ENCODE measurements at places on chromosomes 16 and 17.

DNA sequence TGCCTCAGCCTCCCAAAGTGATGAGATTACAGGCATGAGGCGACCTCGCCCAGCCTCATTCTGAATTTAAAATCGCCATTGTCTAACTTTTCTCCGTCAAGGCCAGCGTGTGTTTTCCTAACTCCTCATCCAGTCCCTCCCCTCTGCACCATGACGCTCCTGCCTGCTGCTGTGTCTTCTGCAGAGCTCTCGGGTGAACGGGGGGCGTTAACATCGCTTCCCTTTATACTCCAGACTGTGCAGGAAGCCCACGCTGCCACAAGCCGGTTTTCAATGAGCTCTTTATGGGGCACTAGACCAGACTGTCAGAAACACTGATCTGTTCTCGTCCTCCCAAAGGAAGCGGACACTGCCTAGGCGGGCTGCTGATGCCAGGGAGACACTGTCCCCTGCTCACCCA is 13.2 kb downstream of the AANAT start:
- DNase-seq: no peak

- peak; percentile 48 for DNase-seq
Measured at GRCh38 chr16:87661561-87661960, 59.3 kb downstream of the JPH3 start.

DNA sequence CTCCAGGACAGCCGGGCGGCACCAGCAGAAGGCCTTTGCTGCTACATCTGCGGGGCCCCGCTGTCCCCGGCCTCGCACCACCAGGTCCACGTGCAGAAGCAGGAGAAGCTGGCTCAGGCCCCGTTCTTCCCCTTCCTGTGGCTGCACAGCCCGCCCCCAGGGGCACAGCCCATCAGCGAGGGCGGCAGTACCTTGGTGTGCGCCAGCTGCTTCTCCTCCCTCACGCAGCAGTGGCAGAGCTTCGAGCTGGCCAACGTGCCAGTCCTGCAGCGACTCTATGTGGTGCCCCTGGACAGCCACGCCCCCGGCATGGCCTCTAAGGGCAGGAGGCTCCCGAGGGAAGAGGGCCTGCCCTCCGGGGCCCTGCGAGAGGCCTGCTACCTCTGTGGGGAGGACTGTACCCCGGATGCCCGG is 58.3 kb upstream of the CIBAR2 start:
- no peak for DNase-seq

GRCh38 chr16:30526137-30526822 is at the start of gene ZNF768:
TSS of gene ZNF768 (minus strand) at chr16:30526566. CDS start at chr16:30526413, 153 bp downstream.
- DNase-seq: no peak

DNA sequence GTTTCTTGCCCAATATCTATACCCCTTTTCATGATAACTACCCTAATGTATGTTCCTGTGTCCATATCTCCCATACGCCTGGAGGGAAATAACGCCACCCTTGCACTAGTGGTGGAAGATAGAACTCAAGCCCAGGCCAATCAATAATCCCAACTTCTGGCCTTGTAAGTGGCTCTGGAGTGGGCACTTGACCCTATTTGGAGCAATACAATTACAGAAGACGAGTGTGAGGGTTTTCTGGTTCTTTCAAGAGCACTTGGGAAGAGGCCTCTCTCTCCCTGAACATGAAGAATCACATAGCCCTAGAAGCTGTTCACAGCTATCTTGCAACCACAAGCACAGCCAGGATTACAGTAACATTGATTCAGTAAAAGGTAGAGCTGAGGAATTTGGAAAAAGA is 217.9 kb downstream of the RAB11FIP4 start:
- DNase-seq: no peak

GRCh38 chr16:69110406-69110805 is 5.0 kb downstream of the HAS3 start:
- no peak for DNase-seq

DNA sequence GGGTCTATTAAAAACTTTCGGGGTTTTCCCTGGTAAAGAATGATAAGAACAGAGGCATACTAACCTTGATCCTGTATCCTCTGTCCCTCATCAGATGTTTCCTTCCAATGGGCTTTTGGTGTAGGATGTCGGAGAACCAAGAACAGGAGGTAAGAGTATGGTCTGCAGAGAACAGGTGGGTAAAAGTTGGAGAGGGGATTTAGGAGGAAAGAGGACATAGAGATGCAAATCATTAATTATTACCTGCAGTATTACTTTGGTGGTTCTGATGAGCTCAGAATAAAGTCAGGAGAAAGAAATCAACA is 4.3 kb downstream of the SNX11 start:
- no peak for DNase-seq

GRCh38 chr16:15052747-15053476 is 3.0 kb downstream of the NTAN1 start:
- DNase-seq: no peak

GRCh38 chr17:64007838-64008282 is 9.7 kb downstream of the PRR29 start:
- no peak for DNase-seq

- DNase-seq: no peak
Measured at GRCh38 chr16:86347090-86347489, 163.2 kb upstream of the FOXF1 start.

- no peak for DNase-seq
Measured at GRCh38 chr17:77107506-77108433, 33.0 kb upstream of the SEC14L1 start.

- no peak for DNase-seq
Measured at GRCh38 chr17:28466521-28467048, 6.9 kb upstream of the SLC13A2 start.

GRCh38 chr16:2501946-2502895 is 11.5 kb upstream of the ATP6V0C start:
- no peak for DNase-seq

DNA sequence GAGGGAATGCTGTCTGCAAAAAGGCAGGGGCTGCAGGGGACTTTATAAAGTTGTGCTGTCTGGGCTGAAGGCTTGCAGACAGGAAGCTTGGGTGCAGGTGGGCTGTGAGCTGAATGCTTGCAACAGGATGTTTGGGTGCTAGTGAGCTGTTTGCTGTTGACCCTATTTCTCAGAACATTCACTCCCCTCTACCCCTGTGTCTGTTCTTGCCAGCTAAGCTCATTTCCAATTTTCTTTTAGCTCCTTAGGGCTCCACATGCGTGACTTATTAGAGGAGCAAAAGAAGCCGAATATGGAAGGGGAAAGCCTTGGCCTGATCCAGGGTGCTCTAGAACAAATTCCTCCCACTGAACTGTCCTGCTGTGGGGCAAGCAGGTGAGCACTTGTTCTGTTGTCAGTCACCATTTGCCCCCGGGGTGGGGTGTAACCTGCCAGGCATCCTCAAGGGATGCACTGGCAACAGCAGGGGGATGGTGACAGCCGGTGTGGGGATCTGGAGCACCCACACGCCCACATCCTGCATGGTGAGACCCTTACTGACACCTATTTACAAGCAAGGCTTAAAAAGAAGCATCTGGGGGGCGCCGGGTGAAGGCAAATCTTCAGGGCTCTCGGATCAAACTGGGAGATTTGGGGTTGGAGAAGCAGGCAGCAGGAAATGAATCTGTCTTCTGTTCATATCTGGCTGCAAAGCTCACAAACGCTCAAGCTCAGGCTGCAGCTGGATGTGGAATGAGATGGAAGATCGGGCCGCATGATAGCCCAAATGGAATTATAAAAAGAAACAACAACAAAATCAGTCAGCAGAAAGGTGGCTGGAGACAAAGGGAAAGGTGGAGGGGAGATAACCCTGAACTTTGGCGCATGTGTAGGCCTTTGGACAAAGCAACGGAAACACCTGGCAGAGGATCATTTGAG is 21.1 kb upstream of the NUP93 start:
- DNase-seq: no peak

DNA sequence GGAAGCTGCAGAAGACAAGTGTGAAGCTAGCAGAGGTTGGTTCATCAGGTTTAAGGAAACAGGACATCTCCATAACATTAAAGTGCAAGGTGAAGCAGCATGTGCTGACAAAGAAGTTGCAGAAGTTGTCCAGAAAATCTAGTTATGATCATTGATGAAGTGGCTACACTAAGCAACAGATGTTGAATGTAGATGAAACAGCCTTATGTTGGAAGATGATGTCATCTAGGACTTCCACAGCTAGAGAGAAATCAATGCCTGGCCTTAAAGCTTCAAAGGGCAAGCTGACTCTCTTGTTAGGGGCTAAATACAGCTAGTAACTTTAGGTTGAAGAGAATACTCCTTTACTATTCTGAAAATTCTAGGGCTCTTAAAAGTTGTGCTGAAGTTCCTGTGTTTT is 340.2 kb upstream of the SOX9 start:
- DNase-seq: no peak

GRCh38 chr17:17523001-17523730 is 27.0 kb upstream of the RASD1 start:
- DNase-seq: no peak

DNA sequence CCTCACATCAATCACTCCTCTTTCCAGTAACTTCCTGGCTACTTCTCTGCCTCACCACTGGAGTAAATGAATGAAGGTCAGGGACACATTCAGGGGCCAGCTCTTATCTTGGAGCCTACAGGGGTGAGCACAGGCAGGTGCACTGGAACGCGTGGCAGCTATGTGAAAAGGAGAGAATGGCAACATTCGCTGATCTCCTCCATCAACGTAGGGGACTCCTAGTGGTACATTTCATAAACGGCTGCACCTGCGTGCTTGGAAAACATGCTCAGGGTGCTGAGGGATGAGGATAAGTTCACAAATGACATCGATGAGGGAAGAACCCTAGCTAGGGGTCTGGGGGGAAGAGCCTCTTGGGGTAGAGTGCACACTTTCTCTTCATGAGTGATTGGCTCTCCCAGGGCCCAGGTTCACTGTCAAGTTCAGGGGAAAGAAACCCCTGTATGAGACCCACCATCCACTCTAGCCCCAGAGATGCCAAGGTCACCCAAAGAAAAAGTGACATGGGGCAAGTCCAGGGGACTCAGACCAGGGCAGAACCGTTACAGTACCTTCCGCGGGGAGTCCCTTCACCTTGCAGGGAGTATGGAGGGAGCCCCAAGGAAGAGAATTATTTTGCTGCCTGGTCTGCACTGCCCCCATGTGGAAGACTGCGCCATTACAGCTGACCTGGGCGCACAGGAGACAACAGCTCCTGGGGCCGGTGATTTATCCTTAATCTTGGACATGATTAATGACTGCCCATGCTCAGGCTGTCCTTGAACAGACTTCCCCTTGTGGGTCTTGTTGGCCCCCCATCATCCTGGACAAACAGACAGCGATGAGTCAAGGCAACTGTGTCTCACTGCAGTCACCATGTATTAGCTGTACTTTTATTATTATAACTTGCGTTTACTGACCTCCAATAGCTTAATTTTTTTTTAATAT is 30.1 kb downstream of the VAC14 start:
- no peak for DNase-seq

DNA sequence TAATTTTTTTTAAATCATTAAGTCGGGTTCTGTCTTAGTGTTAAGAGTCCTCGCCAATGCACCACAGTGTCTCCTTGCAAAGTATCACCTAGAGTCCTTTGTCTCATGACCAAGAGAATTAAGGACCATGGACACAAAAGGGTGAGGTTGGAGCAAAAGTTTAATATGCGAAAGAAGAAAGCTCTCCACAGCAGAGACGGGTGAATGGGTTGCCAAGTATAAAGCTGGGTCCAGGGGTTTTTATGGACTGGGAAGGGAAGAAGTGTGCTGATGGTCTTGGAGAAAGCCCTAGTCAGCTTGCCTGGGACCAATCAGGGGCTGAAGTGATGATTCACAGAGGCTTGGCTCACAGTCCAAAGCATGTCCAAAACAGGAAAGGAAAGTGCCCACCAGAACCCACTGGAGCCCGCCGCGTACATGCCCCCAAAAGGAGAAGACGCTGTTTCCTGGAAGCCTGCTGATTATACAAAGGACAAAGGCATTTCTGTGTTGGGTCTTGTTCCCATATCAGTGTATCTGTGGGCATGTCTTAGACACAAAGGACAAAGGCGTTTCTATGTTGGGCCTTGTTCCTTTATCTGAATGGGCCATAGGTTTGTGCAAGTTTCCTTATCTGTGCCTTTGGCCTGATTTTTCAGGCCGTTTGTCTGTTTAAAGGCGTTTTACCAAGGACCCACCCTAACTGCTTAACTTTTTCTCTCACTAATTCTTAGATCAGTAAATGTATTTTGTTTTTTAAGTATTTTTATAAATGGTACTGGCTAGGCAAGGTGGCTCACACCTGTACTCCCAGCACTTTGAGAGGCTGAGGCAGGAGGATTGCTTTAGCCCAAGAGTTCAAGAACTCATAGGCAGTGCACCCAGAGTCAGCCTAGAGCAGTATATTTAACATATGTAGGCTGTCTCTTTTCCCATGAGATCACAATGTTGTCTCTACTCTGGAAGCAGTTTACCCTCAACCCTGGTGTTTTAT is 28.7 kb upstream of the ATF7IP2 start:
- DNase-seq: no peak

GRCh38 chr17:30323895-30324319 is 9.9 kb downstream of the TMIGD1 start:
- no peak for DNase-seq

- DNase-seq: no peak
Measured at GRCh38 chr17:40517981-40518380, 16.6 kb upstream of the TNS4 start.

DNA sequence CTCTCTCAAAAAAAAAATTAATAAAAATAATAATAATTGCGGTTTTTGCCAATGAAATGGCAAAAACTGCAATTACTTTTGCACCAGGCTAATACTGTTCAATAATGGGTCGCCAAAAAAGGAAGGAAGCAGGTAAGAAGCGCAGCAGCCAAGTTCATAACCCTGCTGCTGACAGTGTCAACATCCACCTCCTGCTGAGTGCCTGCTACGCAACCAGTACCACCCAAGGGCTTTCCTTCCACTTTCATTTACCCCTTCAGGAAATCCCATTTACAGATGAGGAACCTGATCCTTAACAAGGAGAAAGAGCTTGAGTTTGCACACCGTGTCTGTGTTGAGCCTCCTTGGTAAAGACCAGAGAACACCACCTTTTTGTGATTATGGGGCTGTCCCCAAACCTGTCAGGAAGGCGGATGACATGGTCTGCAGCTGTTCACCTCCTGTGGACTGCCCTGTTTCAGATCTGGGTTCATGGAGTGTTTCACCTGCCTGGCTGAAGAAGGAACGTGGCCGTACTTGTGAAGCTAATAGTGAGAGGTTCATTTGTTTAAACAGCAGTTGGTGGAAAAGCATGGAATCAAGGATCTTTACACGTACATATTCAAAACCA is 378.0 kb downstream of the SLC39A11 start:
- no peak for DNase-seq

DNA sequence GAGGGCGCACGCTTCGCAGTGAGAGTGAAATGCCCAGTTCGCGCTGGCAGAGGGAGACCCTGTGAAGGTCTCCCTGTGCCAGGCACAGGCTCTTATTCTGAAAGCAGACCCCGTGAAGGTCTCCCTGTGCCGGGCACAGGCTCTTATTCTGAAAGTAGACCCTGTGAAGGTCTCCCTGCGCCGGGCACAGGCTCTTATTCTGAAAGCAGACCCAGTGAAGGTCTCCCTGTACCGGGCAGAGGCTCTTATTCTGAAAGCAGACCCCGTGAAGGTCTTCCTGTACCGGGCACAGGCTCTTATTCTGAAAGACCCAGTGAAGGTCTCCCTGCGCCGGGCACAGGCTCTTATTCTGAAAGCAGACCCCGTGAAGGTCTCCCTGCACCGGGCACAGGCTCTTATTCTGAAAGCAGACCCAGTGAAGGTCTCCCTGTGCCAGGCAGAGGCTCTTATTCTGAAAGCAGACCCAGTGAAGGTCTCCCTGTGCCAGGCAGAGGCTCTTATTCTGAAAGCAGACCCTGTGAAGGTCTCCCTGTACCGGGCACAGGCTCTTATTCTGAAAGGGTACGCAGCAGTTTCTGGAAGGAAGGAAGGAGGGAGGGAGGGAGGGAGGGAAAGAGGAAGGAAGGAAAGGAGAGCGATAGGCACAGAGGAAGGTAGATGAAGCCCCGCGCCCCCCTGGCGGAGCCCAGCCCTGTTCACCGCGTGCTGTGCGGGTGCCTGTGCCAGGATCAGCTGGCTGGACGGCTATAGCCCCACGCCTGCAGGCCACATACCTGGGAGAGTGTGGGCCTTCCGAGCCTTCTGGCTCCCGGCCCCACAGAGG is 55.3 kb downstream of the WDR45B start:
- peak; percentile 78 for DNase-seq
